ENCODE measurements at places on chromosomes 7 and 10.
A peak's percentile ranks its signal among the peaks of the same experiment; 100 is the strongest.

- DNase-seq = no peak
Observed at GRCh38 chr10:133388973-133389818, 4.8 kb upstream of the MTG1 start.

DNA sequence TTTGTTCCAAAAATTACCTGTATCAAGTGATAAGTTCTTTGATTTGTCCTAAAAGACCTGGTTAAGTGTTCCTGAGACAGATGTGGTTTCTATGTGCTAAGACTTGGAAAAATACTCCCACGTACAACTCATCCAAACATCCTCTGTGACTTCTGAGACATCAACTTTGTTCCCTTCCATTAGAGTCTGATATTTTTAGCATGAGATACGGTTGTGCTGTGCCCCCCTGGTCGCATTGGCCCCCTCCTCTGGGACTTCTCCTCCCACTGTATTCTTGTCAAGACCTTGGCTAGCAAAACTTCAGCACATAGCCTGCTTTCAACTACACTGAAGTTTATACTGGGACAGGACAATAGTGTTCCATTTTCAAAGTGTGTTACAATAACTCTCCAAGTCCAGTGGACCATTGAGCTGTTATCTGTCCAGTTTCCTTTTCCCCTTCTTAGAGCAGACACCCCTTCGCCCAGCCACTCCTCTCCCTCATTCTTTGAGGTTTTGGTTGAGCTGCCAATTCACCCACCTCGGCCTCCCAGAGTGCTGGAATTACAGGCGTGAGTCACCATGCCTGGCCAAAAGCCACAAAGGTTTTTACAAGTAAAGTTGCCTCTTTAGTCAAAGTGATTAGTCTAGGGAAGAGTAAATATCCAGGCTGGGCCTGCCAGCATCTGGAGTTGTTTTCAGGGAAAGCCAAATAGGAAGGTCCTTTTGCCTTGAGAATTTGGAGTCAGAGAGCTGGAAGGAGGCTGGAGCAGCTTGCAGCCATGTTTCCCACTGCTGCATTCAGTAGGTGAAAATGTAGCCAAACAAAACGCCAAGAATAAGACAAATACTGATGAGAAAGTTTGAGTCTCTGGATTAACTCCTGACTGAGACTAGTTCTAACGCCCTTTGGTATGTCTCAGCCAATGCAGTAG, 17.8 kb upstream of the PDLIM1 start:
- DNase-seq = no peak

GRCh38 chr7:42722716-42723115, 189.2 kb downstream of the C7orf25 start:
- peak; percentile 17 for DNase-seq

- no peak for DNase-seq
Observed at GRCh38 chr7:123641901-123642300, 13.8 kb upstream of the LMOD2 start.

DNA sequence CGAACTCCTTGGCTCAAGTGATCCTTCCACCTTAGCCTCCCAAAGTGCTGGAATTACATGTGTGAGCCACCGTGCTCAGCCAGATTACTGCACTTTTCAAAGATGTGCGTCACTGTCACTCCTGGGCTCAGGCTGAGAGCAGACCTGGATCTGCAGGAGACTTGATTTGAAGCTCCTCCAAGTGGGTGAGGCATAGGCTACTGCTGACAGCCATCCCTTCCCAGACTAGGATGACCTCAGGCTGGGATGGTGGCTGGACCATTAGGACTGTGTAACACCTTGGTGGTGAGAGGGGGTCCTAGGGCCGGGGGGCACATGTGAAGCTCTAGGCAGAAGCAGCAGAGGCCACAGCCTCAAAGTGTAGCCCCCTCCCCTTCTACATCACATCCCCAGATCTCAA, 8.2 kb upstream of the SRRM3 start:
- DNase-seq = no peak

GRCh38 chr7:22572292-22572691, 72.3 kb upstream of the STEAP1B start:
- DNase-seq = no peak

GRCh38 chr10:60139798-60140566, 233.6 kb upstream of the CCDC6 start:
- peak; percentile 93 for DNase-seq

GRCh38 chr7:66913118-66914037, 7.6 kb upstream of the TMEM248 start:
- no peak for DNase-seq

DNA sequence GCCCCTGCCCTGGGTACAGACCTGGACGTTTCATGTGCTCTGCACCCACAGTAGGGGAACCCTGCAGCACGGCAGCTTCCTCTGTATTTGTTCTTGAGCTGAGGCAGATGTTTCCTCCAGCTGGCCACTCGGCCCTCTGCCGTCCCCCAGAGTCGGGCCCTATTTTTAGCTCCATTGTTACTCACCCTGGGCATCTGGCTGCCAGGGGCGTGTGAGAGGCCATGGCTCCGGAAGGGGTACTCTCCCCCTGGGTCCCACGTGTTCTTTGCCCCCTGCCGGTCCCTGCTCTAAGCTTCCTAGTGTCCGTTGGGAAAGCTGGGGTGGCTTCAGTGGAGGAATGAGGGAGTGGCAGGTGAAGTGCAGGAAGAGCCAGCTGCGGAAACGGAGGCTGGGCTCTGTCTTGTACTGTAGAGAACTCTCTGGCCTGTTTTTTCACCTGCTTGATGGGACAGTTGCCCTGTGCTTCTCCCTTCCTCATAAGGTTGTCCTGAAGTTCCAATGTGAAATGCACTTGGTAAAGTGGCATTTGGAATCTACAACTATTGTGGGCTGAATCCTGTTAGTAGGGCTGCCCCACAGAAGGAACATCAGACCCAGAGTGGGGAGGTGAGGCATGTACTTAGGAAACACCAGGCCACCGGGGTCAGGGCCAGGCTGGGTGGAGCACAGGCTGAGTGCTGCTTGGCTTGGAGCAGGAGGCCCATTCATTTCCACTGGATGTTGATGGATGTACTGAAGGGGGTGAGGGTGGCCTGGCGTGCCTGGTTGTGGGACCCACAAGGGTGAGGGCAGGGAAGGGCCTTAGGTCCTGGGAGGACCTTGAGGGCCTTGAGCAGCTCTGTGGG, 30.6 kb downstream of the PALD1 start:
- DNase-seq = peak; percentile 36

DNA sequence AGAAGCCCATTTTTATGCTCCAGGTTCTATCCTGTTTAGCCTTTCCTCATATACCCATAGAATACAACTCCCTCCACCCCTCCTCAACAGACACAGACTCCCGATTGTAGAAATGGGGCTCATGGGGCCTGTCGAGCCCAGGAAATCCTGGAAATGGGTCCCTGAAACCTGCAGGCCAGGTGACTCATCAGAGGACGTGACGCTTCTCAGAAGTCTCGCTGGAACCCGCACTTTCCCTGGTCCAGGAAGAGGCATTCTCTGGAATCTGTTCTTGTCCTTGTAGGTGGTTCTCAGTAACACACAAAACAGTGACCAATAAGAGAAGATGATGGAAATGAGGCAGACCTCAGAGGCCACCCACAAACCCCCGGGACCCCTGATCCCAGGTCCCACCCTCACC, 244.8 kb upstream of the PPP2R2D start:
- no peak for DNase-seq

GRCh38 chr7:47827351-47827756, 120.9 kb downstream of the PKD1L1 start:
- DNase-seq = no peak

GRCh38 chr7:81611040-81611439, 158.8 kb downstream of the HGF start:
- DNase-seq = peak; percentile 43

- peak; percentile 76 for DNase-seq
Observed at GRCh38 chr7:130910949-130911944, 177.2 kb upstream of the KLF14 start.

- no peak for DNase-seq
Observed at GRCh38 chr7:37831244-37831643, 17.2 kb upstream of the NME8 start.

GRCh38 chr7:110358028-110358427, 732.9 kb upstream of the LRRN3 start:
- no peak for DNase-seq

DNA sequence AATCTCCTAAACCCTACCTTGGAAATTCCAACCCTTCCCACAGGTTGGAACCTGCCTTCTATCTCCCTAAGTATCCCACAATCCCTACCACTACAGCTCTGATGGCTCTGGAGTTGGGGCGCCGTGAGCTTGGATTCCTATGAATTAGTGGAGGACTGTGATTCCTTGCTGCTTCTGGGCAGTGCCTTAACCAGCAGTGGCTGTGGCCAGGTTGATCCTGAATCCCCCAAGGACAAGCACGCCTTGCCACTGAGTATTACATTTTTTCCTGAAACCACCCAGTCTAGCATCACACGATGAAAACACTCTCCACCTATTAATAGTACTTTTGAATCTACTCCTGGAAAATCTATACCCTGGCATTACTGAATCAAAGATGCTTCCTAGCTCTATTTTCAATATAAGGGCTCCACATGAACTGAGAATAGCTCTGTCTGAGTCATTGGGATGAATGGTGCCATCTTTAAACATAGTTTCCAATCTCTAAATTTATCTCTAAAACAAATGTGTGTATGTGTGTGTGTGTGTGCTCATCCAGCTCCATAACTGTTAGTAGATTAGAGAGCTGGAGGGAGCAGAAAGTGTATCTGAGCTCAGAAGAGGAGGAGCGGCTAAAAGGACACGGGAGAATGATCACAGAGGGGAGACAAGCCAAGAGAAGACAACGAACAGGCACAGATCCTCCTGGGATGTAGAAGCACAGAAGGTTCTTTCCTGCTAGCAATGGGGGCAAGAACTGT, 11.9 kb upstream of the INPP5F start:
- no peak for DNase-seq

- DNase-seq = no peak
Observed at GRCh38 chr7:156792611-156793010, 100.4 kb downstream of the LMBR1 start.

GRCh38 chr10:102951316-102951715, 33.2 kb downstream of the CNNM2 start:
- no peak for DNase-seq

- peak; percentile 84 for DNase-seq
Observed at GRCh38 chr10:114767101-114767985, 54.2 kb upstream of the FHIP2A start.

DNA sequence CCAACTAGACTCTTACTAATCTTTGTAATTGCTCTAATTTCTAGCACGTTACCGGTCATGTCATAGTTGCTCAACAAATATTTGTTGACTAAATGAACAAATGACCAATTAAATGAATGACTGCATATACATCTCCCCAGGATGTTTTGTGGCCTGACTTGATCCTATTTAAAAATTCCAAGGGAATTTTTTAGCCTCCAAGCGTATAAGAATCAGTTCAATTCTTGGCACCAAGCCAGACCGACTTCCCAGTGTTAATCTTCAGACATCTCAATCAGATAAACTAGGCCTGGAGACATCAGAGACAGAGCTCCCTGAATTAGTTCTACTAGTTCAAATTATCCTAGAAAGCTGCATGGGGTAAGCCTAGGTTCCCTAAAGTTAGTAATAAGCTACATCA, 96.0 kb downstream of the GSAP start:
- no peak for DNase-seq

GRCh38 chr10:48282829-48283228, 8.3 kb upstream of the FRMPD2 start:
- DNase-seq = no peak

DNA sequence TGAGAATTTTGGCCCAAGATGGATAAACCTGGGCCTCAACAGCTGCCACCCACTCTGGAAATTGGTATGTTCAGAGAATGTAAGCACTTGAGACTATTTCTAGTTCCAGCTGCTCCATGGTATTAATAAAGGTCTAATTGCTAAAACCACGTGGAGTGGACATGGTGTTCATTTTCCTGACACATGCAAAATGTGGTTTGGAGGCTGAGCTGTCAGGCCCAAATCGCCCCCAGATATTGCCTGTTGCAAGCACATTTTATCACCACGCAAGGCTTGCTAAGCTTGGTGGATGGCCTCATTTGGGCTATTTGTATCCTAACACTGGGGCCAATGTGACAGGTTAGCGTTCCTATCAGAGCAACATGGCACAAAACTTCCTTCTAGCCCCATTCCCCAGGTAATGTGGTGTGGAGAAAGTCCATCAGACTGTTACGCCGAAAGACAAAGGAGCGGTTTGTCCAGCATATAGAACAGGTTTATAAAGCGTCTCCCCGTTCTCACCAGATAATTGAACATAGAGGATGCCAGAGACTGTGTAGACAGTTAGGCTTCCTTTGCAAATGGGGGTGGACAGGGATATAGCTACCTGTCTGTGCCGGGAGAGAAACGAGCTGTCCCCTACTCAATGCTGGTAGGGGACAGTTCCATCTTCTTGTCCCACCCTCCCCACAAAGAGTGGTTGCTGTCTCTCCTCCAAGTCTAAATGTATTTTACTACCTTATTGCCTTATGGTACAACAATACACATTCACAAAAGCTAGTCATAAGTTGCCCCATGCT, 78.0 kb upstream of the ANKRD1 start:
- DNase-seq = no peak

DNA sequence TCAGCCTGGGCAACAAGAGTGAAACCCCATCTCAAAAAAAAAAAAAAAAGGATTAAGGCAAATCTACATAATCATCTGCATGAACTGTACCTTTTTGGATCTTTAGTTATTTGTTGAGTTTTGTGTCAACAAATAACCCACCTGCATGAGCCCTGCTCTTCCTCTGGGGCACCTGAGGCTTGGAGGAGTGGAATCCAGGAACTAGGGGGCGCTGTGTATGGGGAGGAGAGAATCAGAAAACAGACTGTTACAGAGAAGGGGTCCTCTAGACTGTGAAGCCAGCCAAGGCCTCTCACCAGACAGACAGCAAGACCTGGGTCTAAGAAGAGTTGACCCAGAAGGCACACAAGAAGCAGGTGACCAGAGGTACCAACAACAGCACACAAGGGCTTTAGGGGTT, 682.8 kb upstream of the NRP1 start:
- DNase-seq = peak; percentile 87

DNA sequence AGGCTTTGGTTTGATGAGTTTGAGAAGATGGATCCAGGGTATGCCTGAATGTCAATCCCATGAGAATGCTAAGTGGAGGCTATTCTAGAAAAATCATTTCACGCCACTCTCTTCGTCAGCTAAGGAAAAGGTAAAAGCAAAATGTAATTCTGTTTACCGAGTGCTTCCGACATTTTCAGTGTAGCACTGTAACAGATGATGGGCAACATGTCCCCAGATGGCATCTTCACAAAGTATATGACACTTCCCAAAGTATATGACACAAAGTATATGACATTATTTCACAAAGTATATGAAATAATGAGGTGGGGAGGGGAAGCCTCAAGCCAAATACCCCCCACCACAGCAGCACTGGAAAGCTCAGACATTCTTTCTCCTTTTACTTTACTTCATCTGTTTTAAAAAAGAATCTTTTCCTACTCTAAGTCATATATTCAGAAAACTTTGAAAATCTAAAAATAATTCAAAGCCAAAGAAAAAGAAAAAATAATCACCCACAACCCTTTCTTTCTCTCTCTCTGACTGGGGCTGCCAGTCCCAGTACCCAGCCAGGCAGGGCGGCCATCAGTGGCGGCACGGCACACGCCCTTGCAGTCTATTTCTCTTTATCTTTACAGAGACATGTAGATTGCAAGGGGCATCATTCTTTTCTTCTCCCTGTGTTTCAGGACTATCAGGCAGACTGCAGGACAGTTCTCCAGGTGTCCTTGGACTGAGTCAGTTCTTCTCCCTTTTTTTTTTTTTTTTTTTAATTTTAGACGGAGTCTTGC, 179.8 kb downstream of the SNX10 start:
- DNase-seq = no peak

- no peak for DNase-seq
Observed at GRCh38 chr10:85926986-85927385, 439.6 kb downstream of the GRID1 start.
